Activated CD4-positive, CD25-positive, alpha-beta regulatory T cell (primary cell): ENCODE measurements at places on chromosomes 5 and 9.

- no peak for DNase-seq
Measured at GRCh38 chr5:169805937-169806700, 169.0 kb downstream of the DOCK2 start.

GRCh38 chr5:172110921-172111851, 76.8 kb downstream of the STK10 start:
- DNase-seq, result peak; percentile 64

- no peak for DNase-seq
Measured at GRCh38 chr9:6049798-6050197, 34.4 kb upstream of the RANBP6 start.

GRCh38 chr5:173901705-173902104, 13.6 kb downstream of the CPEB4 start:
- DNase-seq, result no peak

DNA sequence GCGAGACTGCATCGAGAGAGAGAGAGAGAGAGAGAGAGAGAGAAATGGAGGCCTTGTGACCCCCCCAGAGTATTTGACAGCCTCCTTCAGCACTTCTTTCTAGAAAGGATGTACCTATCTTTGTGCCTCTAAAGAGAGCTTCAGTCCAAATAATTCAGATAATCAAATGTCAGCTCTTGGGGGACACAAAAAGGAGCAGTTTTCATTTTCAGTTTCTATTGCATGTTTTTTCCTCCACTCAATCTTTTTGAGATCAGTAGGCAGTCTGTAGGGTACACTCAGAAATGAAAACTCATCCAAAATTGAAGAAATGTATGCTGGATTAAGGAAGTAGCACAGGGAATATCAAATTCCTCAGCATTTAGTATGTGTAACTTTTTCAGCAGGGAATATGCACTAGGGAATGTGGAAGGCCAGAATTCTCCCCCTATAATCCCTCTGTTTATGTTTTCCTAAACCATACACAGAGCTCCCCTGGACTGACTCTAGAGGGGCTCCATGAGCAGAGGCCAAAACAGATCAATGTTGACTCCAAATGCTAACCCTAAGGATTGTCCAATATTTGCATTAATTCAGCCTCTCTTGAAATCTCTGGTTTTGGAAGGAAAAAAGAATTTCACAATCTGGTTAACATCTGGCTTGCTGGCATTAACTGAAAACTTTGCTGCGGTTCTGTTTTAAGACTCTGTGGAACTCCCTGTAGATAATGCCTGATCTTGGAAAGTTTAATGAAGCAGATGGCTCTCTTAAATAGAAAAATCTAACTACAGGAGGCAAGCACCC, 250.1 kb downstream of the CEMIP2 start:
- DNase-seq, result no peak

DNA sequence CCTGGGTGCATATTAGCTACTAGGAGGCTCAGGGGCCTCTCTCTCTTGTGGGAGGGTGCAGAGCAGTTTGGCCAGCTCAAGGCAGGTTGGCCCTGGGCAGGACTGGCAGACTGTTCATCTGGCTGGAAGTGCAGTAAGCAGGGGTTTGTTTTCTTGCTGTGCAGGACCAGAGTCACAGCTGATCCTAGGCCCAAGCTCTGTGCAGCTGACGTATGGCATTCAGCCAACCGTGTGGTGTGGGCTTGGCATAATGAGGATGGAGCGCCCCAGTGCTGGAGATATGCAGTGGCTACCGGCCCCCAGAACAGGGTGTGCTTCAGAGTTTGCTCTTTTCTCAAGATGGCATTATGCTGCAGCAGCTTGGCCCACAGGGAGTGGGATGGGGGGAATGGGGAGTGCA, 31.0 kb upstream of the PHF24 start:
- no peak for DNase-seq

GRCh38 chr5:135433681-135434426, 13.3 kb downstream of the DCANP1 start:
- no peak for DNase-seq

- no peak for DNase-seq
Measured at GRCh38 chr5:137016783-137017324, 482.3 kb downstream of the SPOCK1 start.

- DNase-seq, result no peak
Measured at GRCh38 chr5:31751610-31752009, 112.7 kb downstream of the PDZD2 start.
